ENCODE measurements at places on chromosomes 16 and 17. TPM values are rescaled to one million over a fixed set of nuclear protein-coding genes. Genes with fewer than 3 reads are reported as not detected.

Gene BAIAP3
- total RNA-seq = 15.7 TPM

Gene BCO1
- not detected for total RNA-seq

Gene CD300LG
- total RNA-seq = 3.2 TPM

DNA sequence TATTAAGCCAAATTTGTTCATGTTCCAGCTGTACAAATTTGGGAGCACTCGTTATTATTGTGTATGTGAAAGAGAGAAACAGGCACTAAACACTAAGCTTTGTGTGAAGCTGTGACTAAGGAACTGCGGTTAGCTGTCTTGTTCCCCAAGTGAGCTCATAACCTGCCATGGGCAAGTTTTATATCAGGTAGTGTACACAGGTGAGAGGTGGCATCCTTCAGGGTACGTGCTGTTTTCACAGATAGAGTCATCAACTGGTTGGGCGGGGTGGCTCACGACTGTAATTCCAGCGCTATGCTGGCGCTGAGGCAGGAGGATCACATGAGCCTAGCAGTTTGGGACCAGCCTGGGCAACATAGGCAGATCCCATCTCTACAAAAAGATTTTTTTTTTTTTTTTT lies 2.8 kb downstream of the DNAJA3 start:
- H3K27me3 ChIP-seq = no peaks in the 10 kb centered on the region
- no peak for DNase-seq
- H3K27ac ChIP-seq = no peak overlapping the region

GRCh38 chr16:20774703-20775362 lies 11.0 kb downstream of the ACSM3 start:
- no peaks in the 10 kb centered on the region for H3K4me1 ChIP-seq
- no peaks in the 10 kb centered on the region for H3K27me3 ChIP-seq

DNA sequence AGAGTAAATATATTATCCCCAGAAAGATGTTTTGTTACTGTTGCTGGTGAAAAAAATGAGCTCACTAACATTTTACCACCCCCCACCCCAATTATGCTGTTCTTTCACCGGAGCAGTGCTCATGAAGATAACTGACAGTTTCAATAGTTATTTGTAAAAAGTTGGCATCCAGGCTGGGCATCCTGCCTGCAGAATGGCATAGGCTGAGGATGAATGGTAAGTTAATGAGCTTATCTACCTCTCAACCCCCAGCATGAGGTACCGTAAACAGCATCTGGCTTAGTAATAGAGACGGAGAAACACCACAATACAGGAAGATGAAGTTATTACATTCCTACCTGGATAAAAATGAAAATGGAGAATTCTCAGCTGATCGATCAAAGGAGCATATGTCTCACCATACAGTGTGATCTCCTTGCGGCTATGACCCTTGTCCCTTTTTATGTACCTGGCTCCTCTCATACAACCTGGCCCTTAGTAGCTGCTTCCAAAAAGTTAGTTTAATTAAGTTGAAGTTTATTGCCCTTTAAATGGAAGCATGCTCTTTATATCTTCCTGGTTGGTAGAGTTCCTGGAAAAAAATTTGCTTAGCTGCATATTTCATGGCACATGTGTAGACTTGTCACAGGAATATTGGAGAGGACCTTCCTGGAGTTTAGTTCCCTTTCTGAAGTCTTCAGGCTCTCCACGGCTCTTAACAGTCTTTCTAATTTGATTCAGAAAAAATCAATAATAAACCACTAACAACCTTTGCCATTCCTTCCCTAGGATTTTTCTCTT lies 61.2 kb upstream of the MPHOSPH6 start:
- no peaks in the 10 kb centered on the region for H3K36me3 ChIP-seq
- no peak overlapping the region for H3K27ac ChIP-seq
- no peaks in the 10 kb centered on the region for H3K4me1 ChIP-seq
- no peak overlapping the region for H3K4me3 ChIP-seq

GRCh38 chr17:12584727-12585126 lies 81.0 kb upstream of the MYOCD start:
- DNase-seq = no peak
- H3K4me3 ChIP-seq = no peak overlapping the region
- no peaks in the 10 kb centered on the region for H3K4me1 ChIP-seq
- no peak overlapping the region for H3K27ac ChIP-seq

GRCh38 chr16:27318392-27319256 lies 4.8 kb downstream of the IL4R start:
- peak overlapping the region; percentile 29 for H3K4me3 ChIP-seq
- H3K4me1 ChIP-seq = peaks cover 10% of the 10 kb centered on the region
- no peaks in the 10 kb centered on the region for H3K27me3 ChIP-seq
- no peaks in the 10 kb centered on the region for H3K36me3 ChIP-seq

GRCh38 chr17:78159575-78160158 lies 8.7 kb upstream of the SYNGR2 start:
- no peak overlapping the region for H3K4me3 ChIP-seq
- no peak for DNase-seq
- no peak overlapping the region for H3K27ac ChIP-seq
- H3K36me3 ChIP-seq = no peaks in the 10 kb centered on the region

All from thoracic aorta (tissue), 2 donors.